ENCODE measurements at places on chromosomes 11 and 22.
A peak's percentile ranks its signal among the peaks of the same experiment; 100 is the strongest.

DNA sequence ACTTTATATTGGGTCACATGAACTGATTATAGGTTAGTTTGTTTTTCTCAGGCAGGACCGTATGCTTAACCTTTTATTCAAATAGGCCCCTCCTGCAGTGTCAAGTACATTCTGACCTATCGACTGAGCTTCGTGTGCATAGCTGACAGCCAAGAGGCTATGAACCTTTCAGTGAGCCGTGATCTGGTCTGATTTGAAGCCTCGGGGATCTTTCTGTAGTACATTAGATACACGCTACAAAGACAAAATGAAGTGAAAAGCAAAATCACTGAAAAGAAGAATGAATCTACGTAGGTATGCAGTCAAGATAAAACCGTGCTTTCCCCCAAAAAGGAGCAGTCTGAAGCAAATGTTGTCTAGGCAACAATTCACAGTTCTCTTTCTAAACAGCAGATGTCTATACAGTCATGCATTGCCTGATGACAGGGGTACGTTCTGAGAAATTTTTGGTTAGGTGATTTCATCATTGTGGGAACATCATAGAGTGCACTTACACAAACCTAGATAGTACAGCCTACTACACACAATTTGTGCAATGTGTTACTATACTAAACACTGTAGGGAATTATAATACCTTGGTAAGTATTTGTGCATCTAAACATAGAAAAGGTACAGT lies 18.1 kb downstream of the JHY start:
- DNase-seq: no peak

DNA sequence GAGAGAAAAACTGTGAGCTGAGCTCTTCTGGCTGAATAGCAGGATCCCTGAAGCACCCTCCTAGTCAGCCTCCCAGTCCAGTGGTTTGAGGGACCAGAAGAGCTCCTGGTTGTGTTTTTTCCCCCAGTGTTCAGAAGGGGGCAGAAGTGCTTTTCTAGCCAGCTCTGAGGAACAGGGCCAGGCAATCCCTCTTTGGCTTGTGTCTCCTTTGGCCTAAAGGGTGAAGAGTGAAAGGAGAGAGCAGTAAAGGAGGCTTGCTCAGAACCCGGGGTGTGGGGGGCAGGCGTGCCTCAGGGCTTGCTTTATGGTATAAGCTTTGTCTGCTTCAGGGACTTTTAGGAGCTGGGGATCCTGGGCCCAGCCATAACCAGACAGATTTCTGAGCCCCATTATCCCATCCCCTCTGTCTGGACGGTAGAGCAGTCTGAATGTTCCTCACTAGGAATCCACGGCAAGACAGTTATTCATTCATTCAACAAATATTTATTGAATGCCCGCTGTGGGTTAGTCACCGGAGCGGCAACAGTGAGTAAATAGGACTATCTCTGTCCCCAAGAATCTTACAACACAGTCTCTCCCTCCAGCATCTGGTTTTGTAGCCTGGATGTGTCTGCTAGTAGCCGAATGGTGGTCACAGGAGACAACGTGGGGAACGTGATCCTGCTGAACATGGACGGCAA lies 14.5 kb downstream of the ACP2 start:
- DNase-seq: no peak

DNA sequence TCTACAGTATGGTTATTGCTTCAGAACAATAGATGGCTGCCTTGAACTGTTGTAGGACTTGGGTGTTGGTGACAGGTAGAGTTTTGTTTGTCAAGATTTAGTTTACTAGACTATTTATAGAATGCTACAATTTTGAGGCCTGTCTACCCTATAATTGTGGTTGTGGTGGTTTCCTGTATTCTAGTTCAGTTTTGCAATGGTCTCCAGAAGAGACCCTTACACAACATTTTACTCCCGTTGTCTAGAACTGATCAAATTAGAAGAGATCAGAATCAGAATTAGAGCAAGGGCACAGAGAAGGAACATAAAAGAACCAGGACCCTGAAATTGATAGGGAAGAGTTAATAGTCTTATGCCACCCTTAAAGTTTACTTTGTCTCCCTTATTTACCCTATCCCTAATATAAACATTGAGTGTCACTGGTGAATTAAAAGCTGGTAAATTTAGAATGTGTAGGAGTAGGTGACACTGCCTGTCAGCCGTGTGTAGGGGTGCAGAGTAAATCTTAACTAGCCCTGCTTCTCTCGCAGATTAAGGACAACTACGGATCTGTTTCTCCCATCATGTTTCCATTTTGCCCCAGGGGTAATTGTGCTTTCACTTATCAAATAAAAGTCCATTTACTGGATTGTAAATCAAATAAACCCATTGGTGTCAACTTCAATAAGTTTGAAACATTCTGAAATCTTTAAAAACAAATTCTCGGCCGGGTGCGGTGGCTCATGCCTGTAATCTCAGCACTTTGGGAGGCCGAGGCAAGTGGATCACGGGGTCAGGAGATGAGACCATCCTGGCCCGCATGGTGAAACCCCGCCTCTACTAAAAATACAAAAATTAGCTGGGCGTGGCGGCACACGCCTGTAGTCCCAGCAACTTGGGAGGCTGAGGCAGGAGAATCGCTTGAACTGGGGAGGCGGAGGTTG lies 10.9 kb upstream of the PHLDB1 start:
- DNase-seq: no peak

DNA sequence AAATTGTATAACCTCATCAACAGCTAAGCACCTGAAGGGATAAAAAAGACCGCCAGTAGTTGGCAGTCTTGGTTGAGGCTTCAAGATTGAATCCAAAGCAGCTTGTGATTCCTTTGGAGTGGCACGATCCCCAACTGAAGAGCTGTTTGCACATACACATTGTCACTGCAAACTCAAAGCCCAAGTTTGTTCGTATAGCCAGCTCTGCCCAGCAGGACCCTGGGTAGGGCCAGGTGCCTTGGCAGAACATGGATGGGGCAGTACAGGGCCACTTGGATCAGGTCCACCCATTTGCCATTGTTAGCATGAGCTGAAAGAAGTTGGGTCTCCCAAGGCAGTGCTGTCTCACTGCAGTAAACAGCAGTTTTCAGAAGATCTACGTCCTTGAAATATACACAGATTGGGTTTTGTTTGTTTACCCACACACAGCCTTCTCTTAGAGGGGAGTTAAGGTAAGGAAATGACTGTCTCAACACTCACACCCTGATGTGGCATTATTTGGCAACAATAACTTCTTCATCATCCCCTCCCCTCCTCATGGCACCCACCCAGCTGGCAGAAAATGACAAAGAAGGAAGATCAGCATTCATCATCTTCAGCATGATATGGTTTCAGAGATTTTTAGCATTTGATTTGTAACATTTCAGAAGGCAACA lies 132.9 kb downstream of the COMMD9 start:
- DNase-seq: no peak

DNA sequence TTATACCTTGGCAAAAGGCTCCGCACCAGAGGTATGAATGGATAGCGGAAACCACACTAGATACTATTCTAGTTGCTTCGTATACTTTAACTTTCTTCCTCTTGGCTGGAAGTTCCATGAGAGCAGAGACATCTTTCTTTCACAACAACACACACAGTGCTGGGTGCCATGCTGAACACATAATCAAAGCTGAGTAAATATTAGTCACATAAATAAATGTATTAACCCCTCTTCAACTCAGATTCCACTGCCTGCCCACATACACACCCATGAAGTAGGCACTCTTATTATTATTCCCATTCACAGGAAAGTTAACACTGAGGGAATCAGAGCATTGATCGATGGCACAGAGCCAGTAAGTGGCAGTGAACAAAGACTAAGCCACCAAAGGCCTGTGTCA lies 35.4 kb downstream of the SPON1 start:
- DNase-seq: no peak

DNA sequence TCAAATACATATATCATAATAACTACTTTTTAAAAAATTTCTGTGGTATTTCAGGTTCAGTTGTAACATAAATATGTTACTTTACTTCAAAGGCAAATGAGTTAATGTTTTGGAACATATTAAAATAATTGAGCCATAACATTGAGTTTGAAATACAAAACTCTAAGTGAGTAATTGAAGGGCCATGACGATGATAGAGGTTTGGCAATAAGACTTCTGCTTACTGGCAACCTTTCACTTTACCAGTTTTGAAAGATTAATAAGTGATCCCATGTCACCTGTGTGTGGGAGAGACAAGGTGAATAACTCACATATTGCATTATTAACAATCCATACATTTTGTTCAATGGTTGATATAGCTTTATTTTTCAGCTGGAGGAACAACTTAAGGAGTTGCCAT lies 144.4 kb downstream of the GRIA4 start:
- DNase-seq: no peak

DNA sequence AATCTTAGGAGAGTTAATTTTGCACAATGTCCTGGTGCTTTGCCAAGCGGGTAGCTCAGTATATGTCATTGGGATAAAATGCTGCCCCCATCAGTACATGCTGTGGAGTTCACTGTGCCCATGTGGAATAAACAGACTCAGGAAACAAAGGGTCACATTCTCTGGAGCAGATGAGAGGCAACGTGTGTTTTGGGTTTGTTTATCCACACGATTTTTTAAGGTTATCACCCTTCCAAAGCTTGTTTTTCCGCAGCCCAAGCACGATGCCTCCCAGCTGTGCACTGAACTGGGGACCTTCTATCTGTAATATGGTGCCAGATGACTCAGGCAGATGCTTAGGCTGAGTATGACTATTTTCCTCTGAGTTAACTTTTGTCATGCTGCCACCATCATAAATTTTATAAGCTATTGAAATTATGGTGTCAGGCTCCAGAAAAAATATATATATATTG lies 6.5 kb downstream of the OR4D6 start:
- DNase-seq: no peak

- DNase-seq: peak; percentile 91
Measured at GRCh38 chr11:58579192-58580129, 598 bp downstream of the ZFP91 start.

All from GM06990 (cell line).